WERI-Rb-1 (cell line): ENCODE measurements at places on chromosomes 1 and 21.

- no peak for DNase-seq
These were observed 31.7 kb upstream of the CLDN14 start for GRCh38 chr21:36511484-36512220.

- DNase-seq: no peak
These were observed 126.4 kb downstream of the PLXNA2 start for GRCh38 chr1:208117826-208118225.

GRCh38 chr1:41810446-41810845 lies 108.3 kb downstream of the HIVEP3 start:
- DNase-seq: no peak

GRCh38 chr1:31259746-31260145 lies 20.1 kb upstream of the NKAIN1 start:
- no peak for DNase-seq

DNA sequence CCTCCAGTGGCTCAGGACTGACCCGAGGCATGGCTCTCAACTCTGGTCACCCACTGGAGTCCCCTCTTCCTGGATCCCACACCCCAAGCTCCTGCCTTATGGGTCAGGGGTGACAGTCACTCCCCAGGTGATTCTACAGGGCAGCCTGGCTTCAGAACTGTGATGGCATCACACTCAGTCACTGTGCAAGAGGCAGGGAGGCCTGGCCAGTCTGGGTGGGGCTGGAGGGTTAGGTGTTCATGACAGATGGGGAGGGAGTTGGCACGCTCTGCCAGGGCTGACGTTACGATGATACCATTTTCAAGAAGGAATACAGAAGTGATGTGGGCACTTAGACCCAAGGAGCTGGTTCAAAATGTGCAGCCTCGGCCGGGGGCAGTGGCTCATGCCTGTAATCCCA lies 25.2 kb upstream of the ABCG1 start:
- DNase-seq: no peak
